ENCODE measurements at places on chromosomes 4 and X. TPM values are rescaled to one million over a fixed set of nuclear protein-coding genes. Genes with fewer than 3 reads are reported as not detected.
A peak's percentile ranks its signal among the peaks of the same experiment; 100 is the strongest.

MAGEB3 gene
- total RNA-seq: not detected

CFP gene
- 2.0 TPM for total RNA-seq

RHOXF2 gene
- total RNA-seq: not detected

SSX2 gene
- not detected for total RNA-seq

GRCh38 chr4:752196-752861 lies 46.7 kb downstream of the PCGF3 start:
- no peak overlapping the region for H3K27ac ChIP-seq
- H3K36me3 ChIP-seq: no peaks in the 10 kb centered on the region
- DNase-seq: no peak
- no peaks in the 10 kb centered on the region for H3K4me1 ChIP-seq
- H3K27me3 ChIP-seq: no peaks in the 10 kb centered on the region
- no peak overlapping the region for H3K4me3 ChIP-seq

- no peaks in the 10 kb centered on the region for H3K4me1 ChIP-seq
- H3K36me3 ChIP-seq: no peaks in the 10 kb centered on the region
- H3K27ac ChIP-seq: no peak overlapping the region
Measured at GRCh38 chrX:57643698-57644097, 36.4 kb downstream of the NLRP2B start.

- peaks cover 6% of the 10 kb centered on the region for H3K4me1 ChIP-seq
- H3K27ac ChIP-seq: no peak overlapping the region
- no peaks in the 10 kb centered on the region for H3K36me3 ChIP-seq
- no peaks in the 10 kb centered on the region for H3K27me3 ChIP-seq
Measured at GRCh38 chr4:185205697-185206342, 2.0 kb upstream of the CFAP97 start.

DNA sequence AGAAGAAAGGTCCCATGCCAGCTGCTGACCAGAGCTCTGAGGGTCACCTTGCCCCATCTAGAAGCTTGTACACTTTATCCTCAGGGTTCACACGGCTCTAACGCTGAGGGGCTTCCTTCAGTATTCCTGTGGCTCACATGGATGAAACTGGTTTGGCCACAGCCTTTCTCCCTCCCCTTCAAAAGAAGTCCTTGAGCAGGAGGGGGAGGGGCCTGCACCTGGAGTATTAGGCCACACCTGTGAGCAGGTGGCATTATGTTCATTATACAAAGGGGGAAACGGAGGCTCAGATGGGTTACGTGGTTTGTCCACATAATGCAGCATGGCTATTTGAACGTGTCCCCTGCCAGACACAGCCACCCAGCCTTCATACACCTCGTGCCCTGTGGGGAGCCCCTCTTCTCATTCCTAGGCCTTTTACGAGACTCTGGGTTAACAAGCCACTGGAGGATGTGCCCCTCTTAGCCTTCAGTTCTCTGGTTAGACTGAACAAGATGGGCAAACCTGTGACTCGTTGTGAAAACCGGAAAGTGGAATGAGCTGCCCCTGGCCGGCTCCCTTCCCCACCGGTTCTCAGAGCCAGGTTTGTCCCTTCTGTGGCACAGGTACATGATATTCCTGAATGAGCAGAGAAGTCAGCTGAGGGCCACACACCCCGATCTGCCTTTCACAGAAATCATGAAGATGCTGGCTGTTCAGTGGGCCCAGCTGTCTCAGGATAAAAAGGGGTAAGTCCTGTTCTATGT lies 27.2 kb upstream of the JAKMIP1 start:
- H3K36me3 ChIP-seq: no peaks in the 10 kb centered on the region
- no peak overlapping the region for H3K4me3 ChIP-seq
- DNase-seq: no peak
- no peak overlapping the region for H3K27ac ChIP-seq
- H3K4me1 ChIP-seq: no peaks in the 10 kb centered on the region
- H3K27me3 ChIP-seq: peaks cover 3% of the 10 kb centered on the region

DNA sequence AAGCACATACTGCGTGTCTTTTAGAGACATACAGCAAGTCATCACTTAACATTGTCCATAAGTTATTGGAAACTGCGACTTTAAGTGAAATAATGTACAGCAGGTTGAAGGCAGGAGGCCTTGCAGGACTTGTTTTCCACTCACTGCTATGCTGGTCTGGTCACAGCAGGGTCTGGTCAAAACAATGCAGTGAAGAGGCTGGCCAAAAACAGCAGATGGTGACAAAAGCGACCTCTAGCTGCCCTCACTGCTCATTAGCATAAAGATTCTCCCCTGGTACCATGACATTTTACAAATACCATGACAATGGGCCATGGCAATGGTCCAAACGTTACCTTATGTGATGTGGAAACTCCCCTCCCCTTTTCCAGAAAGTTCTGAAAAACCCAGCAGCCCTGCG lies 1283.6 kb downstream of the FSTL5 start:
- H3K4me1 ChIP-seq: no peaks in the 10 kb centered on the region
- H3K36me3 ChIP-seq: no peaks in the 10 kb centered on the region
- no peak overlapping the region for H3K27ac ChIP-seq
- no peaks in the 10 kb centered on the region for H3K27me3 ChIP-seq
- H3K4me3 ChIP-seq: no peak overlapping the region
- no peak for DNase-seq

GRCh38 chr4:154618708-154619315 lies 6.4 kb upstream of the FGG start:
- H3K4me3 ChIP-seq: no peak overlapping the region
- DNase-seq: no peak
- H3K4me1 ChIP-seq: no peaks in the 10 kb centered on the region
- no peak overlapping the region for H3K27ac ChIP-seq
- no peaks in the 10 kb centered on the region for H3K27me3 ChIP-seq
- no peaks in the 10 kb centered on the region for H3K36me3 ChIP-seq

DNA sequence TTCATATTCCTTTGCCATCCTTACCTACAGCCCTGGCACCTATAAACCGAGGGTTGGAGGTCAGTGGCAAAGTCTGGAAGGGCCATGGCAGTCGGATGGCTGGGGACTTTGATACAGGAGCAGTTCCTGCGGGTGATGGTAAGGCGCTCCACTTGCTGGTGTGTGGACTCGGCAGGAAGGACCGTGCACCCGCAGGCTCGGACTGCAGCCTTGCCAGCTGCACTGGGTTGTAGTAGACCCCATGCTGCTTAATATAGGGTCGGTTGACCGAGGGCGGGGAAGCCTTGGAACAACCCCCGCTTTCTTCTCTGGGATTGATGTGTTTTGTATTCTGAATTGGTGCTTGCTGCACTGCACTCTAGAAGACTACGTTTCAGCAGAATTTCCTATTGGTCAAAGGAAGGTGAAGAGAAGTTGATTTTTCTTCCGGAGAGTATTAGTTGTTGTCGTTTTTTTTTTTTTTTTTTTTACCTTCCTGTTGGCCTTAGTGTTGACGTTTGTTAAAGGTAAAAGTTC lies 638 bp downstream of the BLTP1 start:
- peak overlapping the region; percentile 89 for H3K27ac ChIP-seq
- H3K4me1 ChIP-seq: no peaks in the 10 kb centered on the region
- H3K36me3 ChIP-seq: no peaks in the 10 kb centered on the region
- no peak for DNase-seq
- H3K27me3 ChIP-seq: no peaks in the 10 kb centered on the region

DNA sequence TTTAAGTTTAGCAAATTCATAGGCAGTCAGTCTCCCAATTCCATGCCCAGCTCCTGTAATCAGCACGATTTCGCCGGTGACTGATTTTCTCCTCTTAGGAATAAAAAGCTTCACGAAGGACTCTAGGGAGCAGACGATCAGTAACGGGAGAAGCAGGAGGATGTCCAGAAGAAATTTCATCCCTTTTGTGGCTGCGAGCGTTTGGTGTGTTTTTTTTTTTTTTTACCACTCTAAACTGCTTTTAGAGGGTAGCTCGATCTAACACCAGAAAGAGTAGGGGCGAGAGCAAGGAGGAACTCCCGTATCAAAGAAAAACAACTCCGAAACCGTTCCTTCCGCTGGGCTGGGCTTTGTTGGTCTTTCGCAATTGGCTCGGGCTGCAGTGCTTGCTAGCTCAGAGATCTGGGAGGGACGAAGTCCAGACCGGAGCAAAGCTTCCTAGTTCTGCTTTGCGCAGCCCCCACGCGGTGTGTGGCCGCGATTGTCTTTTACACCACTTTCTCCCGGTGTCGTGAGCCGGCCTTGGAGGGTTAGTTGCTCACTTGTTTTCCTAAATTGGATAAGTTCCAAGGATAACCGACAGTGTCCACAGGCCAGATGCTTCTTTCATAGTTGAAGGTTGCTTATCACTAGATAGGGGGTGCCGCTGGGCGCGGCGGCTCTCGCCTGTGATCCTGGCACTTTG lies at the start of gene HSD17B11:
HSD17B11 (minus strand) TSS at position 298 of the 685 bp plus-strand sequence; CDS start at position 180, 118 bp downstream.
- H3K4me1 ChIP-seq: no peaks in the 10 kb centered on the region
- H3K27me3 ChIP-seq: no peaks in the 10 kb centered on the region
- H3K4me3 ChIP-seq: peak within 1 kb of the TSS; percentile 54

GRCh38 chr4:123444290-123444731 lies 47.7 kb downstream of the SPRY1 start:
- no peaks in the 10 kb centered on the region for H3K36me3 ChIP-seq
- no peaks in the 10 kb centered on the region for H3K27me3 ChIP-seq
- peak; percentile 31 for DNase-seq
- no peaks in the 10 kb centered on the region for H3K4me1 ChIP-seq

- no peak overlapping the region for H3K27ac ChIP-seq
- no peaks in the 10 kb centered on the region for H3K4me1 ChIP-seq
- no peaks in the 10 kb centered on the region for H3K36me3 ChIP-seq
- H3K4me3 ChIP-seq: no peak overlapping the region
Measured at GRCh38 chrX:123217077-123217476, 33.0 kb downstream of the GRIA3 start.

- no peaks in the 10 kb centered on the region for H3K27me3 ChIP-seq
- DNase-seq: no peak
- H3K4me1 ChIP-seq: no peaks in the 10 kb centered on the region
- H3K27ac ChIP-seq: no peak overlapping the region
- no peak overlapping the region for H3K4me3 ChIP-seq
Measured at GRCh38 chrX:68847172-68847571, 18.4 kb downstream of the EFNB1 start.

GRCh38 chrX:14591976-14592375 lies 62.6 kb downstream of the GLRA2 start:
- no peak for DNase-seq
- H3K4me1 ChIP-seq: no peaks in the 10 kb centered on the region
- H3K4me3 ChIP-seq: no peak overlapping the region
- H3K27ac ChIP-seq: no peak overlapping the region

DNA sequence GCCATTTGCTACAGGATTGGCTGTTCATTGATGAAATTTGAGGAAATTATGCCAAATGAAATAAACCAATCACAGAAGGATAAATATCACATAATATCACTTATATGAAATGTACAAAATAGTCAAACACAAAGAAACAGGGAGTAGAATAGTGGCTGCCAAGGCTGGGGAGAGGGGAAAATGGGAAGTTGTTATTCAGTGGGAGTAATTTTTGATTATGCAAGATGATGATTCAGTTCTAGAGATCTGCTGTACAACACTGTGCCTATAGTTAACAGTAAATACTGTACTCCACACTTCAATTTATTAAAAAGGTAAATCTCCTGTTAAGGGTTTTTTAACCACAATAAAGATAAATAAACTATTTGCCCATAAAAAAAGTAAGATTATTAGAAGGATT lies 101.1 kb downstream of the TMA16 start:
- no peaks in the 10 kb centered on the region for H3K36me3 ChIP-seq
- no peak overlapping the region for H3K4me3 ChIP-seq
- no peak overlapping the region for H3K27ac ChIP-seq
- no peaks in the 10 kb centered on the region for H3K4me1 ChIP-seq

DNA sequence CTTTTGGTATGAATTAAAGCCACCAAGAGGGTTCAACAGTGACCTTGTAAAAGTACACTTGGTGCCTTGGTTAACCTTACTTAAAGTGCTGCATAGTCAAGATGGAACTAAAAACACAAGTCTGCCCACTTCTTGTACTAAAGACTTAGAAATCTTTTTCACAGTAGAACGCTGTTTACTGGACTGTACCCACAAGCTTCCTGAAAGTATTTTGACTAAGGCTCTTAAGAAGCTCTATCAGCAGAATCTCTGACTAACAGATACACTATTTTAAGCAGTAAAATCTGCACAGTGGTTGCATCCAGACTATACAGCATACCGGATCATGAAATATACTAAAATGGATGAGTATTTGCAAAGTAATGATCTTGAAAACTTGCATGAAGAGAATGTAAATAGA lies 7.2 kb downstream of the RAB28 start:
- H3K27ac ChIP-seq: no peak overlapping the region
- H3K27me3 ChIP-seq: no peaks in the 10 kb centered on the region
- no peaks in the 10 kb centered on the region for H3K4me1 ChIP-seq

- H3K27ac ChIP-seq: no peak overlapping the region
- no peaks in the 10 kb centered on the region for H3K36me3 ChIP-seq
- no peak for DNase-seq
- H3K4me3 ChIP-seq: no peak overlapping the region
- no peaks in the 10 kb centered on the region for H3K27me3 ChIP-seq
Measured at GRCh38 chrX:140040386-140040785, 75.1 kb upstream of the CXorf66 start.

Data from uterus (tissue), 4 donors.